Activated naive CD4-positive, alpha-beta T cell (primary cell): ENCODE measurements at places on chromosomes 7 and 10.

GRCh38 chr7:131300572-131301466 lies 26.9 kb upstream of the MKLN1 start:
- DNase-seq, result no peak

DNA sequence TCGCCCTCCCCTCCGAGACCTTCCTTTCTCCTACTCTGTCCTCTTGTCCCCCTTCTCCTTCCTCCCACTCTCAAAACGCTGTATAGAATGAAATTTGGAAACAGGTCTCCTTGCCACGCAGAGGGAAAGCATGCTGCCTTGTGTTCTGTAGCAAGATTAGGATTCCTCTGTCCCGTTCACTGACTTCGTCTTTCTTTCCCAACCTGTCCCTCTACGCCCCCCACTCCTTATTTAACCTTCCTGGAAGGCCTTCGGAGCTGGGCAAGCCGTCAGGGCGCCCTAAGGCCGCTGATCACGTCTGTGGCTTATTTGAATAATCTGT lies 1.3 kb downstream of the HOXA9 start:
- DNase-seq, result no peak

- DNase-seq, result no peak
Measured at GRCh38 chr7:131057015-131057793, 270.5 kb upstream of the MKLN1 start.

DNA sequence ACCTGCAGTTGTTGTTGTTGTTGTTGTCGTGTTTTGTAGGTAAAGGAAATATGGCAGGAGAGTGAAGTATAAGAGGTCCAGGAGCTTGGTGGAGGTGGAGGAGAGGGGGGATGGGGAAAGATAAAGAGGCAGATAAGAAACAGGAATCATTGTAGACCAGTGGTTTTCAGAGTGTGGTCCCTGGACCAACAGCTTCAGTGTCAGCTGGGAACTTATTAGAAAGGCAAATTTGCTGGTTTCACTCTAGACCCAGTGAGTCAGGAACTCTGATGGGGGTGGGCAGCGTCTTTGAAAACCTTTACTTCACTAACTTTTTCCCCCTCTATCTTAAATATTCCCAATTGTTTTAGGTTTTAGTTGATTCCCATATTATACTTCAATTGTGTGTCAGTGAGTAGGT lies 241.5 kb downstream of the AUTS2 start:
- no peak for DNase-seq

GRCh38 chr7:99137411-99138180 lies 6.3 kb downstream of the SMURF1 start:
- no peak for DNase-seq

GRCh38 chr7:127706766-127707165 lies 54.8 kb downstream of the SND1 start:
- DNase-seq, result no peak

DNA sequence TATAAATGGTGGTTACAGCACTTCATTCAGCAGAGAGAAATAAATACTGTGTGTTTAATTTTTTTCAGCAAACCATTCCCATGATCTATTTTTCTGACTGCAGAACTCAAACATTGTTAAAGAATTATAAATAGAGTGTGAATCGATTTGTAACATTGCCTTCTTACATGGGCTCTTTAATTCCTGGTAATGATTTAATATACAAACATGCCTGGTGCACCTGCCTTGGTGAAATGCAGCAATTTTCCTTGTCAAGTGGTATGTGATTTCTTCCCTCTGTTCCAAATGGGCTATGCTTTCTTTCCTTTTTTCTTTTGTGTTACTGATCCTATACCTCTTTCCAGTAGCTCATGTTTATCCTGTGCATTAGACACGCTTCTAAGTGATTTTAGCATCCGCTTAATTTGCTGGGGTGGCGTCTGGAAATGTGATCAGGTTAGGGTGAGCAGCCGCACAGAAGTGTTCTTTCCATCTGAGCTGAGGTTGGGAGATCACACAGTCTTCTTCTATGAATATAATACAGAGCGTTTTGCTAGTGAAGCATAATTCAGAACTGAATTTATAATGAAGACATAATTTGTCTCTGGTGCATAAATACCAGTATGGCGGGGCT lies 94.3 kb upstream of the ITGB1 start:
- DNase-seq, result no peak

- DNase-seq, result no peak
Measured at GRCh38 chr7:78073609-78074382, 275.2 kb downstream of the PHTF2 start.
